ENCODE measurements at places on chromosomes 3 and 15.

- no peak for DNase-seq
These were observed 30.1 kb upstream of the SPTSSB start for GRCh38 chr3:161401389-161401788.

GRCh38 chr3:3200632-3201212, 21.2 kb upstream of the CRBN start:
- DNase-seq: no peak

DNA sequence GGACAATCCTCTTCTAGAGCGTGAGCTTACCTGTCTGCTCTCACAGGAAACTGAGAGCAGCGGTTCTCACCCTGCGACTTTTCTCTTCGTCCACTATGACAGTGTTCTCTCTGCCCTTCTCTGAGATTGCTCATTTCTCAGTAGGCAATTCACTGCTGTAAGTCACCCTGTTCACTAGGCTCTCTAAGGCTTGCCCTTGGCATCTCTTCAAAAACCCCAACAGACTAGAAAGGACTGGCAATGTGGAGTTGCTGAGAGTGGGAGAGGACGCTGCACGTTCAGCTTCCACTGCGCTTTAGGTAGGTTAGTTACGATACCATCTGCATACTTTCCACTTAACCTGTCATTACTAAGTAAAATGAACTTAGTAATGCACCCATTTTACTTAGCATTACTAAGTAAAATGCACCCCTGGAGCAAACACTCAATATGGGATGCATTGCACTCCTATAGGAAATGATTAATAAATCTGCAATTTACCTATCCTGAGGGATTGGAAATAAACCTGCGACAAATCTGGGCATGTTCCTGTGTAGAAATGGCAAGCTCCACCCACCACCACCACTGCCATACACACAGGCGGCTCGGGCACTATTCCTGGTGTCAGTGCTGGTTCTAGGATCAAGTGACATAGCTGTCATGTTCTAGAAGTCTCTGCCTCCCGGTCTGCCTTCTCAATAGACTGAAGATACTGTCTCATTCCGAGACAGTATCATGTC, 21.4 kb downstream of the XPC start:
- no peak for DNase-seq

GRCh38 chr3:48456456-48456855, 9.9 kb downstream of the ATRIP start:
- no peak for DNase-seq

GRCh38 chr3:169822091-169822490, 9.4 kb upstream of the LRRC34 start:
- DNase-seq: no peak

GRCh38 chr3:139534455-139534812, 5.1 kb downstream of the RBP1 start:
- DNase-seq: no peak

Data from posterior vena cava (tissue), 2 donors.